SW 1271 (cell line): ENCODE measurements at places on chromosomes 4 and X.

DNA sequence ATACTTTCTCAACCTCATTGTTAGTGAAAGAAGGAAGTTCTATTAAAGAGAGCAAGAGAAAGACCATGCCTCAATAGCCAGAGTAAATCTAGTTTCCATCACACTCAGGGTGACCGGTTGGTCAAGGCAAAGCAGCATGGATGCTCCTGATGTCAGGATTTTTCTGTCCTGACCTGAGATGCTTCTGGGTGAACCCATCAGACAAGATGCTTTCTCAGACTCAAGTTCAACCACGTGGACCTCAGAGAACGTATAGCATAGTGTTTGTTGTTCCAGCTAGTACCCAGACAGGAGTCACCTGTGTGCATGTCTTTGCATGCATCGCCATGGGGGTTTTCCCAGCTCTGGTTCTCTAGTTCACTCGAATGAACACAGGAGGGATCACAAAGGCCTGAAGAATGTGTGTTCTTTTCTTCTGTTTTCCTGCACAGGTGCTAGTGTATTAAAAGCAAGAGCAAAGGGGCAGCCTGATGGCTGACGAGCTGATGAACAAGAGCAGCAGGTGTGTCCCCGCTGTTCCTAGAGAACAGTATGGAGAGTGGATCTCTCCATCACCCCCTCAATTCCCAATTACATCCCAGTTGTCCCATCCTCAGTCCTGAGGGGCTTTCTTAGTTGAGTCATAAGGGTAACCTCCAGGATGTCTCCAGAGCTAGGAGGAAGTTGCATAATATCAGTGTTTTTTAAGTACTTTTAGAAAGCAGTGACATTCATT is 110.5 kb upstream of the ENPP6 start:
- DNase-seq: no peak

- DNase-seq: no peak
These were observed 177.7 kb upstream of the FSTL5 start for GRCh38 chr4:162341533-162341932.

GRCh38 chr4:518569-519083 is 19.6 kb downstream of the PIGG start:
- no peak for DNase-seq

GRCh38 chr4:53929955-53930798 is 134.2 kb downstream of the CHIC2 start:
- DNase-seq: peak; percentile 61

DNA sequence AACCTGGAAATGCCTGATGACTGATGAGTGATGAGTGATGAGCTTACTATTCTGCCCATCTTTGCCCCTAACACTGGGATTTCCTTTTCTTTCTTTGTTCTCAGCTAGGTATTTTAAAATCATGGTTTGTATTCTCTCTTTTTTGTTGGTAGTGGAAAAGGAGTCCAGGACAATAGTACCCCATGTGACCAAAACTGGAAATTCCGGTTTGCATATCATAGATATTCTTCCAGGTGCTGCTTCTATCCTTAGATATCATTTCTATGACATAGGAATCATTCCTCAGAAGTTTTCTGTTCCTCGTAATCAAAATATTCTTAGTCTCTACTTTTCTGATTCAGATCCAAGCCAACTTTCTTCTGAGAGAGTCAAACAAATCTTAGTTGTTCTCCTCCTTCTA is 320.5 kb upstream of the TET2 start:
- no peak for DNase-seq

DNA sequence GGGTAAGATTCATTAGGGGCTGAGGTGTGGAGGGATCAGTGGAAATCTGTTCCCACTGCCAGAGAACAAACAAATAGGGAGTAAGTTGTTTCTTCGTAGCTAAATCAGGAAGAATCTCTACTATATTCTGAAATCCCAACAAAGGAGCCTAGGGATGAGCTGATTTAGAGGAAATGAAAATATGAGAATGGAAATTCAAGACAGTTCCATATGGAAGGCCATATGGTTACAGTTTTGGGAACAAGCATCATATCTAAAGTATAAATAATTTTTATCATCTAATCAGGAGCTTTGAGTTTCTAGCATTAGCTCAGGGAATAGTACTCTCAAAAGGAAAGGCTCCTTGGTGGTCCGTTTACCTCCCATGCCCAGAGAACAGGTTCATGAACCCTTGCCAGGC is 218.2 kb downstream of the AASDH start:
- no peak for DNase-seq
